ENCODE measurements at places on chromosomes 11 and 22. TPM values are rescaled to one million over a fixed set of nuclear protein-coding genes. Genes with fewer than 3 reads are reported as not detected.
A peak's percentile ranks its signal among the peaks of the same experiment; 100 is the strongest.

CTNND1 gene
- total RNA-seq = 54.4 TPM

GGTLC3 gene
- not detected for total RNA-seq

MRGPRX4 gene
- not detected for total RNA-seq

ARHGEF12 gene
- 23.8 TPM for total RNA-seq

PKNOX2 gene
- not detected for total RNA-seq

DNA sequence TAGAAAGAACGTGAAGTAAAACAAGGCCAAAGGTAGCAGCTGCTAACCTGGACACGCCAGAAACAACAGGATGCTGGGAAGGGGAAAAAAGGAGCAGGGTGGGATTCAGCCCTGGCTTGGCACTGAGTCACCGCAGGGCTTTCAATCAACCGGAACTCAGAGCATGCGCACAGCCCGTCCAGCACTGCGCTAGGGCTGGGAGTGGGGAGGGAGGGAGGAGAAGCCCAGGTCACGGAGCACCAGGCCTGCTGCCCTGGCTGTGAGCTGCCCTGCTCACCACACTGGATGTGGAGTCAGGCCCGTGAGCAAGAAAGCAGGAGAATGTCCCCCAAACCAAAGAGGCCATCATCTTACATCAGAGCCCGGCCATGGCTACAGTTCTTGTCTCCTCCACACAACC, 51.5 kb downstream of the APOL1 start:
- no peak overlapping the region for H3K27ac ChIP-seq
- no peak overlapping the region for H3K4me3 ChIP-seq
- peaks cover 4% of the 10 kb centered on the region for H3K36me3 ChIP-seq
- peaks cover 4% of the 10 kb centered on the region for H3K4me1 ChIP-seq

GRCh38 chr22:38947321-38948140, 9.9 kb upstream of the APOBEC3A start:
- H3K27ac ChIP-seq = no peak overlapping the region
- no peak overlapping the region for H3K4me3 ChIP-seq
- H3K27me3 ChIP-seq = no peaks in the 10 kb centered on the region
- no peaks in the 10 kb centered on the region for H3K36me3 ChIP-seq
- DNase-seq = peak; percentile 38
- H3K4me1 ChIP-seq = peaks cover 13% of the 10 kb centered on the region

DNA sequence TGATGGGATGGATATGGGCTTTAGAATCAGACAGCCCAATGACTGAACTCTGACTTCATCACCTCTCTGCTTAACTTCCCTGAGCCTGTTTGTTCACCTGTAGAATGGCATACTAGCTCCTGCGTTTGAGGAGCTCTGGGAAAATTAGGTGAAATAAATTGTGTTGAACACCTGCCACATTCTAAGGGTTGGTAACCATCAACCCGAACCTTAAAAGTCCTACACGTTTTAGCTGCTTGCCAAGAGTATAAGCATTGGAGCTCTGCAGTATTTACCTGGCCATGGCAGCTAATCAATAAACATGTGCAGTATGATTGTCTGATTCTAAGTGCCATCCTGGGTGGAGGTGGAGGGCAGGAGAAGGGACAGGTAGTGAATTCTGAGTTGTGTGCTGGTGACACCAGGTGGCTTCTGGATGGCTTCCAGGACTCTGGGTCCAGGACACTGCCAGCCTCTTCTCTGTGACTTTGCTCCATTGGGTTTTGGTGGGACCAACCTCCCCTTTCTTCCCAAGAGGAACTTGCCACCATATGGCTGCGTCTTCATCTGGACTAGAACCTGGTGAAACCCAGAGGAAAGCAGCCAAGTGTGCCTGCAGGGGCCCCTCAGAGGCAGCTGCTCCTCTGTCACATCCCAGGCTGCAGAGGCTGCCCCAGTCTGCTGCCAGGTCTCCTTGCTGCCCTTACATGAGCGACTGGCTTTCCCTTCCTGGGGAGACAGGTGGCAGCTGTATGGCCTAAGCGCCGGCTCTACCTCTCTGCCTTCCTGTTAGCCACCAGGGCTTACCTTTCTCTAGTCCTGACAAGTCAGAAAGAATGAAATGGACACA, 85.6 kb downstream of the CACNG2 start:
- no peak overlapping the region for H3K4me3 ChIP-seq
- no peaks in the 10 kb centered on the region for H3K36me3 ChIP-seq

- H3K36me3 ChIP-seq = no peaks in the 10 kb centered on the region
- no peak overlapping the region for H3K4me3 ChIP-seq
- no peak overlapping the region for H3K27ac ChIP-seq
- no peaks in the 10 kb centered on the region for H3K27me3 ChIP-seq
- DNase-seq = no peak
- no peaks in the 10 kb centered on the region for H3K4me1 ChIP-seq
These were observed 8.6 kb upstream of the EIF3M start for GRCh38 chr11:32575070-32575469.

- H3K4me3 ChIP-seq = no peak within 1 kb of the TSS
- no peaks in the 10 kb centered on the region for H3K36me3 ChIP-seq
- H3K4me1 ChIP-seq = peaks cover 27% of the 10 kb centered on the region
- no peak within 1 kb of the TSS for H3K27ac ChIP-seq
- peak; percentile 41 for DNase-seq
- peaks cover 21% of the 10 kb centered on the region for H3K27me3 ChIP-seq
These were observed at the start of gene ELFN2 for GRCh38 chr22:37427135-37427710. ELFN2 (minus strand) TSS chr22:37427479; CDS start chr22:37375534, 51,945 bp downstream.

- no peaks in the 10 kb centered on the region for H3K36me3 ChIP-seq
- DNase-seq = peak; percentile 18
- H3K27ac ChIP-seq = no peak within 1 kb of the TSS
- H3K4me3 ChIP-seq = peak within 1 kb of the TSS; percentile 20
- peaks cover 14% of the 10 kb centered on the region for H3K4me1 ChIP-seq
These were observed at the start of gene XKR3 for GRCh38 chr22:16824716-16825687. XKR3 (minus strand) TSS chr22:16825411; CDS start chr22:16808073, 17,338 bp downstream.

DNA sequence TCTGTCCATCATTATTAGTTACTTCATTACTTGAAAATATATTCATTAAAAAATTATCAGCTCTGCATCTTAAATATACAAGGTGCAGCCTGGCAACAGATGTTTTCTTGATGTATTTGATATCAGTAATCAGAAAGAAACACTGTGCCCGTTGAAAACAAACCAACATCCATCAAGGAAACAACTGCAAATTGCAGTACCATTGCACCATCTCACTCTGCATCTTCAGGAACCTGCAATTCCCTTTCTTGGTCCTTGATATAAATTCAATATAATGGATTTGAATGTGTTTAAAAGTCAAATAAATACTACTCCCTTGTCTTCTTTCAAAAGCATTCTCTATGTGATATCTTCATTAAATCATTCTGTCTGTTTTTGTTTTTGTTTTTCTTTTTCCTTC, 1131.2 kb downstream of the FAM181B start:
- H3K36me3 ChIP-seq = no peaks in the 10 kb centered on the region
- H3K27me3 ChIP-seq = no peaks in the 10 kb centered on the region
- H3K4me1 ChIP-seq = no peaks in the 10 kb centered on the region
- no peak overlapping the region for H3K4me3 ChIP-seq

DNA sequence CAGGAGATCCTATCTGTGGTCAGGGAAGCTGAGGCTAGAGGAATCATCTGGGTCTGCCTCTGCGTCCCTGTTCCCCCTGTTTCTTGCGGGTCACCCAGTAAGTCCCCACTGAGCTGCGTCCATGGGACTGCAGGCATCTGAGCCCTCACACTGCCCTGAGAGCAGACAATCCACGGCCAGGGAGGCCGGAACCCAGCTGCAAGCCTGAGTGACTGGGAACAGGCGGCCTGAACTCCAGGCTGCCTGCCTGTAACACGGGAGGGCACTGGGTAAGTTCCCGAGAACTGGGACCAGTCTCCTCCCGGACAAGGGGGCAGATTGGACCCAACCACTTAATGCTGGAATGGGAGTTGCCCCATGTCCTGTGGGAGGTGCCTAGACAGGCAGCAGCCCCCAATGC, 727.4 kb downstream of the BRD1 start:
- no peak overlapping the region for H3K4me3 ChIP-seq
- no peaks in the 10 kb centered on the region for H3K27me3 ChIP-seq
- H3K36me3 ChIP-seq = no peaks in the 10 kb centered on the region

All from B cell (primary cell).